T1000 (cell line): ENCODE measurements at places on chromosomes 7 and 10.

- DNase-seq: no peak
Measured at GRCh38 chr7:140348161-140348849, 50.0 kb downstream of the SLC37A3 start.

GRCh38 chr10:69407621-69408301 is 9.0 kb downstream of the TACR2 start:
- no peak for DNase-seq

- DNase-seq: no peak
Measured at GRCh38 chr10:66990143-66990830, 64.5 kb downstream of the LRRTM3 start.

DNA sequence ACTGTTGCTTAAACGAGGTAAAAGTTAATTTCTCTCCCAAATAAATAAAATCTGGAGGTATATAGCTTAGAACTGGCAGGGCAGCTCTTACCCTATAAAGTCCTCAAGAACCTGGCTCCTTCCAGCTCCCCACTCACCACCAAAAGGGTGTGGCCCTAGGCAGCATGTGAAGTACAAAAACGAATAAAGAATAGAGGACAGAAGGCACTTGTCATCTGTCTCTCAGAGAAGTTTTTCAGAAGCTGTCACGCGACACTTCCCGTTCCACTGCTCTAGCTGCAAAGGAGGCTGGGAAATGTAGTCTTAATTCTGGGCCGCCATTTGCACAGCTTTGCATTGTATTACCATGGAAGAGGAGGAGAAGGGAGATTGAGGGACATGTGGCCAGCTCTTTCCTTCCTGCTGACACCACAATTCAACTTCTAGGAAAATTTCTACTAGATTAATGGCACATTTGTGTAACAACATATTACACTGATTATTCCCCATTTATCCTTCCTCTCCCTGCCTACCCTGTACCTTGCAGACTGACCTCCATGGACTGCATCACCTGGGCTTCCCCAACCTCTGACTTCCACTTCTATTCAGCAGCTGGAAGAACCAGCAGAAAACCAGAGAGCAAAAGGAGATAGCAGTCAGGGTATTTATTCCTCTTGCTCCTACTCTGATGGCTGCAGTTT is 62.2 kb downstream of the CCDC71L start:
- DNase-seq: no peak

DNA sequence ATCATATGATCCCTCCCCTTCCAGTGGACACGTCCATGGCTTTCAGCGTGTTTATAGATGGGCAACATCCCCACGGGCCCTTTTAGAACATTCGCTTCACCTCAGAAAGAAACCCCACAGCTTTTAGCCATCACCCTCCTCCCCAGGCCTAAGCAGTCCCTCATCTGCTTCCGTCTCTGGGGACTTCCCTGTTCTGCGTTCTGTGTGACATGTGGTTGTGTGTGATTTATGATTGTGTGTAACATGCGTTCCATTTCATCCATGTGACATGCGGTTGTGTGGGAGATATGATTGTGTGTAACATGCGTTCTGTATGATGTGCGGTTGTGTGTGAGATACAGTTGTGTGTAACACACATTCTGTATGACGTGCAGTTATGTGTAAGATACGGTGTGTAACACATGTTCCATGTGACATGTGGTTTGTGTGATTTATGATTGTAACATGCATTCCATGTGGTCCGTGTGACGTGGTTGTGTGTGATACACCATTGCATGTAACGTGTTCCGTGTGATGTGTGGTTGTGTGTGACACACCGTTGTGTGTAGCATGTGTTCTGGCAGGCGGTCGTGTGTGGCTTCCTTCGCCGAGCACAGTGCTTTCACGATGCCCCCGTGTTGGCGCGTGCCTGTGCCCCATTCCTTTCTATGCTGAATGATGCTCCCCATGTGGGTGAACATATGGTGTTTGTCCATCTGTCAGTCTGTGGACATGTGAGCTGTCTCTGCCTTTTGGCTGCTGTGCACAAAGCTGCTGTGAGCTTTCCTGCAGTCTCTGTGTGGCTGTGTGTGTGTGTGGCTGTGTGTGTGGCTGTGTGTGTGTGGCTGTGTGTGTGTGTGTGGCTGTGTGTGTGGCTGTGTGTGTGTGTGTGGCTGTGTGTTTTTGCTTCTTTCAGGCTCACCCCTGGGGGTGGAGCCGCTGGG is 26.2 kb downstream of the PWWP2B start:
- no peak for DNase-seq

GRCh38 chr10:19929506-19930140 is 113.4 kb downstream of the PLXDC2 start:
- peak; percentile 88 for DNase-seq

- no peak for DNase-seq
Measured at GRCh38 chr10:30346131-30346530, 2.9 kb downstream of the MTPAP start.

GRCh38 chr7:36037121-36037662 is 115.9 kb upstream of the EEPD1 start:
- DNase-seq: peak; percentile 82

- DNase-seq: no peak
Measured at GRCh38 chr7:7223250-7223649, 40.9 kb downstream of the C1GALT1 start.

DNA sequence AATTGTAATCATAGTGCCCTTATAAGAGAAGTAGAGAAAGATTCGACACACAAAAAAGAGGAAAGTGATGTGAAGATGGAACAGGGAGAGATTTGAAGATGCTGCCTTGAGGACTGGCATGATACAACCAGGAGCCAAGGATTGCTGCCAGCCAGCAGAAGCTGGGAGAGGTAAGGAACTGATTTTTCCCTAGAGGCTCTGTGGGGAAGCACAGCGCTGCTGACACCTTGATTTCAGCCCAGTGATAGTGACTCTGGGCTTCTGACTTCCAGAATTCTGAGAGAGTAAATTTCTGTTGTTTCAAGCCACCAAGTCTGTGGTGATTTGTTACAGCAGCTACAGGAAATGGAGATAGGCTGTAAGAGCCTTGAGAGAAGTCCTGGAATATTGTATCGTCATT is 98.2 kb downstream of the RAB11FIP2 start:
- no peak for DNase-seq

- peak; percentile 73 for DNase-seq
Measured at GRCh38 chr7:149873074-149873969, at the start of gene ATP6V0E2. TSS of gene ATP6V0E2 (plus strand) at chr7:149873969. CDS start at chr7:149874066, 97 bp downstream.

DNA sequence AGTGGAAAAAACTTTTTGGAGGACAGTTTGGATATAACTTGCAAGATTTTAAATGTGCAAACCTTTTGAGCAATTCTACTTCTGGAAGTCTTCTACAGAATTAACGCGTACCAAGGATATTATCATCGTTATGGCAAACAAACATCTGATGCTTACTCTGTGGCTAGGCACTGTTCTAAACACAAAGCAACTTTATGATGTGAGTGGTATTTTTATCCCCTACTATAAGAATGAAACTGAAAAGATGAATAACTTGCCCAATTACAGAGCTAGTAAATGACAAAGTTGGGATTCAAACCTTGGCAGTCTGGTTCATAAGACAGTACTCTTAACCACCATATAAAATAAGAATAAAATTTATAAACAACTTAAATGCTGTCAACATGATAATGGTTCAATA is 15.8 kb downstream of the ASZ1 start:
- no peak for DNase-seq

DNA sequence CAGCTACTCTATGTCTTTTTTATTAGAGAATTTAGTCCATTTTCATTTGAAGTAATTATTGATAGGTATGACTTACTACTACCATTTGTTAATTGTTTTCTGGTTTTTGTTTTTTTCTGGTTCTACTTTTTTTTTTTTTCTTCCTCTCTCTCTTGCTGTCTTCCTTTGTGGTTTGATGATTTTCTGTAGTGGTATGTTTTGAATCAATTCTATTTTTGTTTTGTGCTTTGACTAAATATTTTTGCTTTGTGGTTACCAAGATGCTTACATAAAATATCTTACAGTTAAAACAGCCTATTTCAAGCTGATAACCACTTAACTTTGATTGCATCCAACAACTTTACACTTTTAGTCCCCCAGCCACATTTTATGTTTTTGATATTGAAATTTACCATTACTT is 3.3 kb upstream of the OR2F2 start:
- DNase-seq: no peak

DNA sequence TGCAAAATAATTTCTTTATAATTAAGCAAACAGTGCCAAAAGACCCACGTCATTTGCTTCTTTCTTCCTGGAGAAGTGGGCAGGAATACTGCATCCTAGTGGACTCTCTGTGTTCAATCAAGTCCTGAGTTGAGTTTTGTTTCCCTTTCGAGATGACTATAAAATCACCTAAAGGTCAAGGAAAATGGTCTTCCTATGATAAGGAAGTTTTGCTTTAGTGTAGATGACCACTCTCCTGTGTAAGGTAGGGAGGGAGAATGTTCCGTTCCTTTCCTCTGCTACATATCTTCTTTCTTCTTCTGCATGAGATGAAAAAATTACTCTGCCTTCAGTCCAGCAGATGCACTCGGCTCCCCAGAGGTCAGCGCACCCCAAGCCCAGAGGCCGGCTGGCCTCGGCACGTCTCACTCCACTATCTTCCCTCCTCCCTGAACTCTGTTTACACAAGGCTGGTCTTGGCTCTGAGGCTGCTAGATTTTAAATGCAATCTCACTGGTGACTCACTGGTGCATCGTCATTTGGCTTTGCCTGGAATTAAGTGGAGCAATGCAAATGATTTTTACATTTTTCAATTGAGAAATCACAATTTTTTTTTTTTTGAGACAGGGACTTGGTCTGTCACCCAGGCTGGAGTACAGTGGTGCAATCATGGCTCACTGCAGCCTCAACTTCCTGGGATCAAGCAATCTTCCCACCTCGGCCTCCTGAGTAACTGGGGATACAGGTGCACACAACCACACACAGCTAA is 18.6 kb upstream of the VDAC2 start:
- peak; percentile 42 for DNase-seq

- DNase-seq: no peak
Measured at GRCh38 chr7:118076564-118076963, 107.4 kb upstream of the LSM8 start.

- DNase-seq: no peak
Measured at GRCh38 chr7:76515999-76516443, 5.7 kb downstream of the UPK3B start.

DNA sequence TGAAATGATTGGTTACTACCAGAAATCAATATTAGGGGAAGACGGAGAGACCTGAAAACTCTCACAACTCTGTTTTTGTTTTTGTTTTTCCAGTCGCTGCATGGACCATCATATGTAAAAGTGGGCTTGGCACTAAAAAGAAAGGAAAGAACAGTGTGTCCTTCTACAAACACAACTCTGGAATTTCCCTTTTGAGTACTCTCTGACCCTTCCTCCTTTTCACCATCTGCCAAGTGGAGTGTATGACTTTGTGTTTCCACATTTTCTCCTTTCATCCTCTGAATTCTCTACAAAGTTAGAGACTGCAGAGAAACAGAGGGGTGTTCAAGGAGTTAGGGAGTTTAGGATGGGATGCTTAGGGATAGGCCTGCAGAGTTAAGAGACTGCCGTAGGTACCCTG is 92.0 kb downstream of the MDFIC start:
- no peak for DNase-seq

- peak; percentile 38 for DNase-seq
Measured at GRCh38 chr7:23679898-23680413, at the start of gene FAM221A. TSS of gene FAM221A (plus strand) at chr7:23680199. CDS start at chr7:23680219, 20 bp downstream.

- DNase-seq: no peak
Measured at GRCh38 chr7:68682910-68683309, 915.4 kb upstream of the AUTS2 start.

GRCh38 chr7:129750091-129750490 is 138.6 kb downstream of the NRF1 start:
- DNase-seq: no peak

DNA sequence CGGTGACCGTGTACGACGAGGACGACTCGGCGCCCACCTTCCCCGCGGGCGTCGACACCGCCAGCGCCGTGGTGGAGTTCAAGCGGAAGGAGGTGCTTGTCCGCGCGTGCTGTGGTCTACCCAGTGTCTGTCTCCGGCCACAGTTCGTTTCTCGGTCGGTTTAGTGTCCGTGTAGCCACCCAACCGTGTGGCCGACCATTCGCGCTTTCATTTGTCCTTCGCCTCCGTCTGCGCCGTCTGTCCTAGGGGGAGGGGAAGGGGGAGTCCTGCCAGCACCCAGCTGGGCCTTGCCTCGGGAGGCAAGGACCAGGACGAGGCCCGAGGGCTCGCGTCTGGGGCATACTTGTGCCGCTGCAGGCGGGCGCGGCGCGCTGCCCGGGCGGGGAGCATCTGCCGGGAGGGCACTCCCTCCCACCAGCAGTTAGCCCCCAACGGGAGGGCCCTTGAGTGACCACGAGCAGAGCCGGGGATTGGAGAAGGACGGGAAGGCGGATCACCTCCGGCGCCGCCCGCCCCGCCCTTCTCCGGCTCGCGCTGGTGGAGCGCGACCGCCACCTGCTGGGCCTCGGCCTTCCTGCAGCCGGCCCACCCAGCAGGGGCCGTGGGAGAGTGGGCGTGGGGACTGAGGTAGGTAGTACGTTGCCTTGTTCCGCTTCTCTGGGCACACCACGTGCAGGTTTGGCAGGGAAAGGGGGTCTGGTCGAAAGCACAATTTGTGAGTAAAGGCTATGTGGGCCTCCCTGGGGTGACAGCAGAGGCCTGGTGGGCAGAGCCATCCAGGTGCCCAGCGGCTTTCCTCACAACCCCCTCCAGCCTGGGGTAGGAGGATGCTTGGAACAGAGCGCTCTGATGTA is 28.5 kb downstream of the RET start:
- peak; percentile 30 for DNase-seq

GRCh38 chr7:45080265-45080957 is 8.4 kb downstream of the NACAD start:
- no peak for DNase-seq

DNA sequence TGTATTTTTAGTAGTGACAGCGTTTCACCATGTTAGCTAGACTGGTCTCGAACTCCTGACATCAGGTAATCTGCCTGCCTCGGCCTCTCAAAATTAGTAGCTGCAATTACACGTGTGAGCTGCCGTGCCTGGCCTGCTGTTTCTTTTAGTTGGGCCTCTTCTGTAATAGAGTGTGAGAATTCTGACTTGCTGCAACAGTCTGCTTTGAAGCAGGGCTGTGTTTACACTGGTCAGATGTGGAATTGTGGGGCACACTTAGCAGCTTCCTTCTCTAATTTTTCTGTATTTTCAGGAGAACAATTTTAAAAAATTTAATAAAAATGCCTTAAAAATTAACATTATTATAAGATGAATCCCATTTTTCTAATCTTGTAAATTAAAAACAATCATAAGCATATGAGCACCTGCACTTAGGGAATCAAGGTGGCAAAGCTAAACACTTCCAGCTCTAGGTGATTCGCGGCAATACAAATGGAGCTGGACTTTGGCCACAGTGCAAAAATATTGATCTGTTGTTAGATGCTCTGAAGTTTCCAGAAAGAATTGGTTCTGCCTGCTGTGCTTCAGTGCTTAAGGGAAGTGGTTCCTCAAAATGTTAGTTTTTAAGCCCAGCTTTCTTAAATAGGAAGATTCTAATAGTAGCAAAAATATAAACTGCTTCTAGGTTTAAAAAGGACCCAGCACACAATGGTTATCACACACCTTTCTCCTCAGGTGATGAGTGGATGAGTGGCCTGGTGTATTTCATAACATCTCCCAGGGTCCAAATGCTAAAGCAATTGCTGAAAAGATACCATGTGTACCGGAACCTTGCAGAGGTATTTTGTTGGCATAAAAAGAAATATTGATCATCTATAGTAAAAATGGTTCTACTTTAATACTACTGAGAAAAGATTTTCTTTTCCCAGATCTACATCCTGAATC is 63.5 kb upstream of the ATRNL1 start:
- no peak for DNase-seq
